Cardiac ventricle fibroblast (primary cell): ENCODE measurements at places on chromosomes 3 and 15. TPM values are rescaled to one million over a fixed set of nuclear protein-coding genes. Genes with fewer than 3 reads are reported as not detected.

The ZPLD1 gene
- not detected in 2 replicates for total RNA-seq

The SPINT1 gene
- total RNA-seq = 0.24 and 0.25 TPM in 2 replicates

The PSTPIP1 gene
- not detected in 2 replicates for total RNA-seq

The PHLDB2 gene
- total RNA-seq = 35.1 and 42.6 TPM in 2 replicates

The CPNE9 gene
- total RNA-seq = not detected in 2 replicates

The ROBO2 gene
- total RNA-seq = not detected in 2 replicates

The P3H2 gene
- 2.7 and 9.7 TPM in 2 replicates for total RNA-seq

The FANCD2OS gene
- not detected in 2 replicates for total RNA-seq

The ZNF774 gene
- 0.19 and 0.34 TPM in 2 replicates for total RNA-seq

The RBP2 gene
- total RNA-seq = not detected in 2 replicates

The FBXW12 gene
- not detected in 2 replicates for total RNA-seq

The PLAAT1 gene
- total RNA-seq = not detected in 2 replicates

The GUCA1C gene
- not detected in 2 replicates for total RNA-seq
